Epithelial cell of alveolus of lung (primary cell): ENCODE measurements at places on chromosomes 1 and 21. TPM values are rescaled to one million over a fixed set of nuclear protein-coding genes. Genes with fewer than 3 reads are reported as not detected.

Gene OR2T2
- not detected in 2 replicates for total RNA-seq

Gene RASSF5
- total RNA-seq: 1.6 and 1.9 TPM in 2 replicates

Gene CLCA2
- total RNA-seq: 1.2 TPM in 1 of 2 replicates, not detected in the other

Gene FCAMR
- not detected in 2 replicates for total RNA-seq

Gene ASPM
- total RNA-seq: 14.7 and 21.7 TPM in 2 replicates

Gene SLC25A33
- 4.6 and 6.7 TPM in 2 replicates for total RNA-seq

Gene SH2D2A
- total RNA-seq: 0.32 and 2.1 TPM in 2 replicates

Gene ACTN2
- 1.6 TPM in 1 of 2 replicates, not detected in the other for total RNA-seq

Gene SLFNL1
- total RNA-seq: 0.39 and 1.4 TPM in 2 replicates
